Keratinocyte (primary cell): ENCODE measurements at places on chromosomes 2 and 18.

DNA sequence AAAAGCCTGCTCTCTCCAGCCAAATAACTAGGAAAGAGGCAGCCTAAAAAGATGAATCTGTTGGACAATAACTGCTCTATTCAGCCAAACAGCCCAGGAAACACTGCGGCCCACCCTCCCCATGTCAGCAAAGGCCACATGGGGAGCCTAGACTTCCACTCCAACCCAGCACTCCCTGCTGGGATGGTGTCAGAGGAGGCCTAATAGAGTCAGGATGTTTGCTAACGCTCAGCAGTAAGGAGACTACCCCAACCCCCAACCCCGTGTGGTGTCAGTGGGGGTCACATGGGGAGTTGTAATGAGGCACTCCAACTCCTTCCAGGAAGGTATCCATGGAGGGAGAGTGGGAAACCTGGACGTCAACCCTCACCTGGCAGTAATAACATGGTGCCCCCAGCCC lies 41.6 kb downstream of the ZBTB7C start:
- no peak for DNase-seq

DNA sequence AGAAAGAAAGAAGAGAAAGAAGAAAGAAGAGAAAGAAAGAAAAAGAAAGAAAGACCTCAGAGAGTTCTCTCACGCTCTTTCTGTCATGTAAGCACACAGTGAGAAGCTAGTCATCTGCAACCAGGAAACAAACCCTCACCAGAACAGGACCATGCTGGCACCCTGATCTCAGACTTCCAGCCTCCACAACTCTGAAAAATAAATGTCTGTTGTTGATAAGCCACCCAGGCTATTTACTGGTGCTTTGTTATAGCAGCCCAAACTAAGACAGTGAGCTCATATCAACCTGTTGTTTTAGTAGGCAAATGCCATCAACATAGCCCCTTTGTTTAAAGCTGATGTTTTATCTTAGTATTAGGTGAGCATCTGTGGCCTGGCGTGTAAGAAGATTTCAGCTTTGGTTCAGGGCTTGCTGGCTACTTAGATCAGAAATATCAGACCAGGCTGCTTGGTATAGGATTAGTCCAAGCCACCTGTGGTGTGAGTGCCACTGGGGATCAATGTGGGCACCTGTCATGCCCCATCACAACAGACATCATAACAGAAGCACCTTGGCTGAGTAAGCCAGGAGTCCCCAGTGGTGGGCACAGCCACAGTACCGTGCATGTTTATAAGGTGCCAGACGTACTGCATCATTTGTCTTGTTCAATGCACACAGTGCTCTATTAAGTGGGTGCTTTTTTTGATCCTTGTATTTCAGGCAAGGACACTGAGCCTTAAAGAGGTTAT lies 94.4 kb downstream of the LBH start:
- no peak for DNase-seq

DNA sequence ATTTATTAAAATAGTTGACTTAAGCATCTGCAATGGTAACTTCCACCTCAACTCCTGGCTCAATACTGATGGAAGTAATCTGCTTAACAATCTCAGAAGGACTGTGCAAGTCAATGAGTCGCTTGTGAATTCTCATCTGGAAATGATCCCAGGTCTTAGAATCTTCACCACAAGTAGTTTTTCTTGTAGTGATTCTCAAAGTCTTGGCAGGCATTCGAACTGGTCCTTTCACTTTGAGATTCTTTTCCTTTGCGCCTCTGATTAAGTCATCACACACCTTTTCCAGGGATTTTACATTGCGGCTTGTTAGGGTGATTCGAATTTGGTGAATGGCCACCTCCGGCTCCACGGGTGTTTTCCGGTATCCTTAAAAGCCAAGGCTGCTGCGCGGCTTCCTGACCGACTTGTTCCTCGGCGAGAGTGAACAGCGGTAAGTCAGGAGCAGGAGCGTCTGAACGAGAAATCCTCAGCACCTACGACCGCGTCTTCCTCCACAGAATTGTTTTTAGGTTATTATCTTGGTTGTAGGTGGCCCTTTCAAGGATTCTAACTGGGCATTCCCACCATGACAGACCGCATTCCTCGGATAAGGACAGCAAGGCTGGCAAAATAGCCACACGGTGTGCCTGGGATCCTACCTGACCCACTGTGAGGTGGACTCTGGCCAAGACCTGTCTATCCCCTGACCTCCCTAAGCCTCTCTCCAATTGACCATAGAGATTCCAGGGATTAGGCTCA lies 23.8 kb upstream of the SLC20A1 start:
- no peak for DNase-seq

DNA sequence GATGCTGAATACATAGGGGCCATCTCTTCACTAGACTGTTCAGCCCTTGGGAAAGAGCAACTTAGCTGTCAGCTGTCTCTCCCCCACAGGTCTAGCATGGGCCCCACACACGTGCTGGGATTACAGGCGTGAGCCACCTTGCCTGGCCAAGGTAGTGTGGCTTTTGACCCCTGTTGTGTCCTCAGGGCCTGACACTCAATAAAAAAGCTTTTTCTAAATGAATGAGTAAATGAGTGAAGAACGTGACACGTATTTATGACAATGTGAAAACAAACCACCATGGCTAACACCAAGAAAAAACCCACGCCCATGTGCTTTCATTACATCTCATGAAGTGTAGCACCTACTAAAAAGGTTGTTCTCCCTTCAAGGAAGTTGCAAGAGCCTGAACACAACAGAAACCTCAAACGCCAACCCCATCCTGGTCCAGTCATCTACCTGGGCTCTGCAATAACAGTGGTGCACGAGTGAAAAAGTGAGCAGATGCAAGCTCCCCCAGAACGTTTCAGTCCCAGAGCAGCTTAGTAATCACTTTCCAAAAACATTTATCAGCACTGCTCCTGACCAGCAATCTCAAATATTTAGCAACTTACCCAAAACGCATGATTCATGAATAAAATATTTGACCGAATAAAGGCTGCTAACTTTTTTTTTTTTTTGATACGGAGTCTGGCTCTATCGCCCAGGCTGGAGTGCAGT lies 3.4 kb downstream of the WDFY1 start:
- no peak for DNase-seq

- no peak for DNase-seq
Observed at GRCh38 chr2:84649058-84649457, 132.8 kb downstream of the DNAH6 start.

- DNase-seq, result no peak
Observed at GRCh38 chr2:28232295-28232694, 160.4 kb upstream of the FOSL2 start.
